SIG-M5 (cell line): ENCODE measurements at places on chromosomes 12 and 14.

DNA sequence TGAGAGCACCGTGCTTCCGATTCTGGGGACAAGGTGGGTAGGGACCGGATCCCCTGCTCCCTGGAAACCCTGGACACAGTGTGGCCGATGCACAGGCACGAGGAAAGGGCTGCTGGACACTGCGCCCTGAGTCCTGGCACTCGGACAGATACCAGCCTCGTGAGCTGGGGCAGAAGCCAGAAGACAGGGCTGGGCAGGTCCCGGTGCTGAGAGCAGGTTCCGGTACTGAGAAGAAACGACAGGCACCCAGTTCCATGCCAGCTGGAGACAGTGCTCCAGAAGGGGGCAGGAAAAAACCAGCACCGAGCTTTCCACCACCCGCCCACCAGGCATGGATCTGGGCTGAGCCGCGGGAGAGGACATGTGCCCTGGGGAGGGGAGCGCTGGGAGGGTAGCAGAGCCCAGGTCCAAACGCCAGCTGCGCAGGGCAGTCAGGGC, 6.5 kb downstream of the XRCC3 start:
- DNase-seq = no peak

- DNase-seq = no peak
Measured at GRCh38 chr12:31118347-31119191, 44.9 kb downstream of the DDX11 start.

GRCh38 chr14:74618078-74618952, 6.3 kb upstream of the LTBP2 start:
- peak; percentile 58 for DNase-seq

GRCh38 chr12:32398816-32399369, 465 bp upstream of the FGD4 start:
- no peak for DNase-seq

DNA sequence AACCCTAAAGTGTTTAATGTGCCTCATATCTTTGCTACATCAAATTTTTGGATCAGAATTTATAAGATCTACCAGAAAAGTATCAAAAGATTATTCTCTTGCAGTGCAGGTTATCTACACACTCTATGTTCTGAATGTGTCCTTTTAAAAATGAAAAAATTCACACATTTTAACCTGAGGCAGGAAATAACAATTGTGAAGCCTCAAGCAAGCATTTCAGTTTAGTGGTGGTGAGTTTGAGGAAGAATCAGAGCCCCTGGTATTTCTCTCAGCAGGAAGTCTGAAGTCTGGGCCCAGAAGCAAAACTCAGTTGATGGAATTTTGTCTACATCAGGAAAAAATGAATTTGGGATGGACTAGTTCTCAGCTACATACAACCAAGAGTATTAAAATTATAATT, 137.0 kb upstream of the PZP start:
- DNase-seq = no peak

DNA sequence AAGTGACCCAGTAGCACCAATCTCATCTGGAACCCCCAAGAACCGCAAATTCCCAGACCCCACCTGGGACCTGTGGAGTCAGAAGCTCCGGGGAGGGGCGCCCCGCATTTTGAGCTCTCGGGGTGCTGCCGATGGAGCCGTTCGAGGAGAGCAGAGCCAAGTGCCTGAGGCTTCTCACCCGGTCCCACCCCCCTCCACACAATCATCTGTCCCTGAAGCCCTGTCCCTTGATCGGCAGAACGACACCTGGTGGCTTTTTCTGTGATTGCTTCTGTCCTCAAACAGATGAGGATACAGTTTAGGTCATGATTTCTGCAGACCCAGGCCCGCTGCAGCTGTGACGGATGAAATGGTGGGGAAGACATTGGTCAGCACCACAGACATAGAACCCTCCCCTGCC, 74.7 kb downstream of the NOC4L start:
- no peak for DNase-seq

DNA sequence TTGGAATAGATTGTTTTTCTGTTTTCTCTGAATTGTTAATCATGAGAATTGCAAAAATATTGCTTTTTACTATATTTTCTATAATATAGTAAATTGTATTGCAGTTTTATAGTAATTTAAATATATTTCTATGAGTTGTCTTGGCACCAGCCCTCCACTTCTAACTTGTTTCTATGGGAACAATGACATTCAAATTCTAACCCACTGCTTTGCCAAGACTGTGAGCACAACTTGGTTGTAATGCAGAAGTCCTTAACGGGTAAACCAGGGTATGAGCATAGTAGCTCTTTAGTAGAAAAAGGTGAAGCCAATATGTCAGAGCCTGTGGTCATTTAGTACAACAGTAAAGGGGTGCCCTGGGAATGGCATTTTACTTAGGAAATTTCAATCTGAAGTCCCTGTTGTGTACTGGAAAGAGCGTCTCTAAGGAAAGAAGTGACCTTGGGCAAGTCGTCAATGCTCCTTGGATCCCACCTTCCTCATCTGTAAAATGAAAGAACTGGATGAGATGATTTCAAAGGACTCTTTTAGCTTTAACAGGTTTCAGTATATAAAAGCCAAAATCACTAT, 283.3 kb downstream of the ATP23 start:
- no peak for DNase-seq
